ENCODE measurements at places on chromosomes 3 and 15.

GRCh38 chr15:63986751-63987341 lies 59.4 kb downstream of the DAPK2 start:
- no peak for DNase-seq

DNA sequence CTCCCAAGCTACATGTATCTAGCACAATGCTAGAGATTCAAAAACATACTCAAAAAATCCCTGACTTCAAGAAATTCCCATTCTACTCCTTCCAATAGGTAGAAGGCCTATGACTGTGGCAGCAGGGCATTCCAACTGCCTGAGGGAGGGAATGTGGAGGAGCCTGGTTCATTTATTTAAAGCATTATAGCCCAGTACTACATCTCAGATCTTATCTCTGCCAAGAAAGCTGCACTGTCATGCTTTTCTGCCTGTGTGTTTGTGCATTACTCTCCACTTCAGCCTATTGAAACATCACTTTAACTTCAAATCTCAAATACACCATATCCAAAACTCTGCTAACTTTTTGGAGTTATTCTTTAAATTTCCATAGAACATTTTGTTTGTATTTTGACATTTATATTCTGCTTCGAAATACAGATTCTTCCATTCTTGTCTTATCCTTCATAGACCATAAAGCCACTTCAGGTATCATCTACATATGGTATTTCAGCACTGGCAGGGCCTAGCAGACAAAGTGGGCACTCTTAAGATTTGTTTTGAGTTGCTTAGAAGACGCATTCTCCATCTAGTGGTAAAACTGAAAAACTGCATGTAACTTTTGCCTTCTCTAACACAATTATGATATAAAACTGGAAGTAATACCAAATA lies 59.1 kb upstream of the NEDD4 start:
- no peak for DNase-seq

- DNase-seq: no peak
Measured at GRCh38 chr15:27220199-27220598, 249.2 kb downstream of the GABRG3 start.

- no peak for DNase-seq
Measured at GRCh38 chr15:73936588-73937290, 10.5 kb downstream of the LOXL1 start.

DNA sequence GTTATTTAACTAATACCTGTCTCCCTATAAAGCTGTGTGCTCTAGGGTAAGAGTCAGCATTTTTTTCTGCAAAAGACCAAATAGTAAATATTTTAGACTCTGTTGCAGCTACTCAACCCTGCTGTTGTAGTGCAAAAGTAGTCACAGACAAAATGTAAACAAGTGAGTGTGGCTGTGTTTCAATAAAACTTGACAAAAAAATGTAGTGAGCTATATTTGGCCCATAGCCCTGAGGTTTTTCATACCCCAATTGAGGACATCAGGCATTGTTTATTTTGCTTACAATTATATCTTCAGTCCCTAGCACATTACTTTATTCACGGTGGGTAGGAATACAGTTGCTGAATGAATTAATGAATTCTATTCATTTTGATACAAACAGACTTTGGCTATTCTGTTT lies 58.7 kb upstream of the TBC1D5 start:
- no peak for DNase-seq

DNA sequence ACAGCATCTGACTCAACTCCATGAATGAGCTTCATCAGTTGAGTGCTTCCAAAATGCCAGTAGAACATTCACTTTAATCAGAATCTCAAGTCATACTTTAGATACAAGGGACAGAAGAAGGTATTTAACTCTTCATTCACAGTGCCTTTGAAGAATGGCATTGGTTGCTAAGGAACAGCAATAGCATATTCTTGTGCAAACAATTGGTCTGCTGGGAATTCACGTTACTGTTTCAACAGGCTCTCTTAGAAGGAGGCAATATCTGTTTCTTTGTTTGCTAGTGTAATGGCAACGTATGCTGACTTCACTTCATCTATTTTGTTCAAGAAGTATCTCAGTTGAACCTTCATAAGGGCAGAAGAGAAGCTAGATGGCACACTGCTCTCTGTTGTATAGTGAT lies 113.9 kb downstream of the TMEM108 start:
- DNase-seq: no peak

GRCh38 chr3:159886050-159886449 lies 102.6 kb upstream of the IL12A start:
- no peak for DNase-seq

DNA sequence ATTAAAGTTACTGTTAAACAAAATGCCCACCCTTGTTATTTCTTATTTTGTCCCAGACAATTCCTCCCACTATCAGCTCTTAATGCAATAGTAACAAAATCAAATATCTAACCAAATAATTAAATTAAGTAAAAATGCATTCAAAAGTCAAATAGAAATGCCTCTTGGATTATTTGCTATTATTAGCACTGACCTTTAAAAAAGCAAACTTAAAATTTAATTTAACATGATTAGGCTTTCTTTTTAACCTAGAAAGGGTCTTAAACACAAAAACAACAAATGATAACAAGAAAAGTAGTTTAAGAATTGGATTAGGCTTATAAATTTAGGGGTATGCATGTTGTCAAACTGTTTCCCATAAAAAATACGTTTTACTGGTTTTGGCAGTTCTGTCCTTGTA lies 159.8 kb downstream of the CBLB start:
- DNase-seq: no peak

- DNase-seq: no peak
Measured at GRCh38 chr3:125675791-125676190, 80.5 kb upstream of the OSBPL11 start.

- DNase-seq: no peak
Measured at GRCh38 chr15:49215768-49216739, 46.0 kb downstream of the GALK2 start.

GRCh38 chr15:65870889-65871533 lies 1.7 kb downstream of the RAB11A start:
- no peak for DNase-seq

GRCh38 chr3:192953926-192954325 lies 36.3 kb upstream of the MB21D2 start:
- no peak for DNase-seq

- peak; percentile 73 for DNase-seq
Measured at GRCh38 chr3:115092220-115092791, 54.8 kb downstream of the ZBTB20 start.

GRCh38 chr3:160129459-160130061 lies 95.7 kb upstream of the C3orf80 start:
- no peak for DNase-seq

DNA sequence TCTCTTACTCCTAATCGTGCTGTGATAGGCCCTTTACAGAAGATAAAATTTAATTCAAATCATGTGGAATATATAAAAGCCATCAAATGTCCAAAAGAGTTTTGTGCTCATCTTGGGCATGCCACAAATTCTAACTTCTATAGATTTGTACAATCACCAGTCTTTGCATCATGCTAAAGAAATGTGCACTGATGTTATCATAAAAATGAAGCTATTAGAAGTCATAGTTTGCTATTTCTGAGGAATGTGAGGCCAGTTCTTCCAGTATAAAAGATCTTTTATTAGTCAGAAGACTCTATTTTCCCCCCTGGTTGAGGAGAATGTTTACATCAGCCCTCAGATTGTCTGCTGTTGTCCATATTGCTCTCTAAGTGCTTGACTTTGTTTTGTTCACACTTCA lies 2.1 kb upstream of the ANXA2 start:
- no peak for DNase-seq

GRCh38 chr3:40242216-40242615 lies 67.3 kb upstream of the EIF1B start:
- DNase-seq: no peak

- DNase-seq: peak; percentile 68
Measured at GRCh38 chr3:59313365-59313764, 263.5 kb upstream of the CFAP20DC start.

- no peak for DNase-seq
Measured at GRCh38 chr15:83694536-83694935, 40.6 kb downstream of the ADAMTSL3 start.

DNA sequence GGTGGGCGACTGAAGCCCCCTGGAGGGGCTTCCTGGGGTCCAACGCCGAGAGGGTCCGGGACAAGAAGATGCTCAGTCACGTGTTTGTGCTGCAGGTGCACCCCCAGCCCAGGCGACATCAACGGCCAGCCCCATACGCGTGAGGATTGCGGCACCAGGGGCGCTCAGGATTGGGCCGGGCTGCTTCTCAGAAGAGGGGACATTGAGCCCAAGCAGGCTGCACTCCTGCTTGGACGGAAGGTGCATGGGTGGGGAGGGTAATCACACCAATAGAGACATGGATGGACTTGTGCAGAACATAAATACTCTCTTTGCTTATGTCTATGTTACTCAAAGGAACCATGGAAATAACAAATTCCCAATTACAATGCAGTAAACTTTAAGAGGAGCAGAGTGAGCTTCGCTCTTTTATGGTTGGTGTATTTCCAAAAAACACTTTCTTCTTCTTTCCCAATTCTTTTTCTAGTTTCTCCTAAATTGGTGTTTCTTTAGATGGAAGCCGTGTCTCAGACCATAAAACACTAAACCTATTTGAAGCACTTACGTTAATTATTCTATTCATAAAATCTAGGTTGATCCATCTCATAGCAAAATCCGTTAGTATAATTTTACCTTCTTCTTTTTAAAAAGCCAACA lies 182.7 kb downstream of the GOLGA6L6 start:
- DNase-seq: no peak

GRCh38 chr3:169241991-169242707 lies 421.4 kb downstream of the MECOM start:
- no peak for DNase-seq

DNA sequence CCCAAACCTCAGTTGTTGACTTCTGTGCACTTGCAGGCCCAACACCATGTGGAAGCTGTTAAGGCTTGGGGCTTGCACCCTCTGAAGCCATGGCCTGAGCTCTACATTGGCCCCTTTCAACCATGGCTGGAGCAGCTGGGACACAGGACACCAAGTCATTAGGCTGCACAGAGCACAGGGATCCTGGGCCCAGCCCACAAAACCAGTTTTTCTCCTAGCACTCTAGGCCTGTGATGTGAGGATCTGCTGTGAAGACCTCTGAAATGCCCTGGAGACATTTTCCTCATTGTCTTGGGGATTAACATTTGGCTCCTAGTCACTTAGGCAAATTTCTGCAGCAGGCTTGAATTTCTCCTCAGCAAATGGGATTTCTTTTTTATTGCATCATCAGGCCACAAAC lies 1255.7 kb downstream of the ZPLD1 start:
- DNase-seq: no peak

DNA sequence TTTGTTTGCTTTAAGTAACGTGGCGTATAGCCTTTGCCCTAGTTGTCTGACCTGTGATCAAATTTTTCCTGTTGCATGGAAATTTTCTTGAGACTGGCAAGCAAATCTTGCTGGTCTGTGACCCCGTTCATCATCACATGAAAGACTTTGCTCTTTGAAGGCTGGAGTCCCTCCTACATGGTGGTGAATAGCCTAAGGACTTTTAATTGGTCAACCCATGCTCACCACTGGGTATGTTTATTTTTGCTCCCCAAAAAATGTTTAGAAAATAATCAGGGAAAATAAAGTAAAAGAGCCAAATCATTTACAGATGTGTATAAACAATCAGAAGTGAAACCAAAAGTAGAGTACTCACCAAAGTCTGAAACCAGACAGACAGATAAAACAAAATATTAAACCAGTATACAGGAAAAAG lies 1075.3 kb upstream of the ALCAM start:
- no peak for DNase-seq

DNA sequence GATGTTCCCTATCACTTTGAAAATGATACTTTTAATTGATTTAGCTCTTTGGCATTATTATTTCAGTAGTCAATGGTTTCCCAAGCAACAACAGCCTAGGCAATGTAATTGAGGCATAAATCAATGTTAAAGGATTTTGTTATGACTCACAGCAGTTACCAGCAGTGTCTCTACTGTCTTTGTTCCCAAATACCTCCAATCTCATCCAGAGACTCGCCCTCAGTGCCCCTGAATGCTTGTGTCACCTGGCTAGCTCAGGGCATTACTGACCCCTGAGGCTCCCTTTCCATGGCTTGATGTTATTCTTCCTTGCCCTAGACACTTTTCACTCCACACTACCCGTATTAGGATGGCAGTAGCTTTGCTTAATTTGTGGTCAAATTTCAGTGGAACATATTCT lies 227.2 kb downstream of the SQOR start:
- no peak for DNase-seq

DNA sequence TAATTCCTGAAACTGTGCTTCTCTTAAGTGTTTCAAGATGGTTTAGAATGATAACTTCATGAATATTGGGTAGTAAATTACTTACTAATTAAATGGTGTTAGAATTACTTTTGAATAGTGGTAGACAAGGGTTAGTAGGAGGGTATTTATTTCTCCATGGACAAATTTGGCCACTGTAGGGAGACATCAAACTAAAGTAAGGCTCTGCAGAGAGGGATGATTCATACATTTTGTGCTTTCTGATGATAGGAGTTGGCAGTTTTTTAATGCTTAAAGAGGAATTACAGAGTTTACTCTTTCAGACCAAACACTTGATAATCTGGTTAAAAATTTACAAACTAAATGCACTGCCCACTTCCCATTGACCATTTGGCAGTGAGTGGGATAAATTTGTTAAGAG lies 127.6 kb downstream of the NAALADL2 start:
- no peak for DNase-seq

DNA sequence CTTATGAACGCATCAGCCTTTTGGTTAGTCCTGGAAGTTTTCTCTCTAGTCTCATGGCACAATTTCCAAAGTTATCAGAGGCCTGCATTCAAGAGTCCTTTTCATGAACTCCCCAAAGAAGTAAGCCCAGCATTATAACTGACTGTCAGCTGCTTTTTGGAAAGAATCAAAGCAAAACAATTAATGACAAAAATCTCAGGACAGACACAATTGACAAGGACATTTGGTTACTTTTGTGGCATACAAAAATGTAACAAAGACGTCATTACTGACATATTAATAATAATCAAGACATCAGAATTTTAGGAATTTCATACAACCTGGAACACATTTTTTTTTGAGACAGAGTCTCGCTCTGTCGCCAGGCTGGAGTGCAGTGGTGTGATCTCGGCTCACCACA lies 21.2 kb downstream of the KATNBL1 start:
- DNase-seq: no peak

DNA sequence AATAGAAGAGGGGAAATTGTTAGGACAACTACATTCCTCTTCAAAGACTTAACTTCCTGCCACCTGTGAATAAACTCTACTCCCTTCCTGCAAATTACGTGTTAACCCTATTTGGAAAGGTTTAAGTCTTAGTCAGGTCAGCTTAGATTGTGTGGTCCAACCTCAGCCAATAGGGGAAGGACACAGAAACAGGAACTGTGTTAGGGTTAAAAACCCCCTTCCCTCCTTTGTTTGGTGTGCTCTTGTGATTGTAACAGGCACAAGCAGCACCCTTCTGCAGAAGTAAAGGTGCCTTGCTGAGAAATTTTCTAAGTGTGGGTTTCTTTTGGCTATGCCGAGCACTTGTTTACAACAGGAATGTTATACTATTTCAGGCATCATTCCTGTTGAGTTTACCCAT lies 45.0 kb upstream of the FSTL1 start:
- no peak for DNase-seq

GRCh38 chr3:42544492-42545283 lies 37.1 kb downstream of the SEC22C start:
- no peak for DNase-seq
